Activated CD4-positive, alpha-beta T cell treated with anti-CD3 and anti-CD28 coated beads, Interleukin-2, amount 10 ng/mL, durations not matched to agents 24 days and 14 days (primary cell): ENCODE measurements at places on chromosomes 1 and 21. TPM values are rescaled to one million over a fixed set of nuclear protein-coding genes. Genes with fewer than 3 reads are reported as not detected.

Gene NPR1
- total RNA-seq = 0.05 and 0.09 TPM in 2 replicates

Gene TAF5L
- total RNA-seq = 29.7 and 30.7 TPM in 2 replicates

- DNase-seq = no peak
Observed at GRCh38 chr1:63908016-63908415, 134.2 kb downstream of the ROR1 start.

- DNase-seq = no peak
Observed at GRCh38 chr1:6136516-6137220, 43.5 kb downstream of the CHD5 start.

GRCh38 chr1:51644533-51645197, 27.8 kb downstream of the OSBPL9 start:
- DNase-seq = no peak
